ENCODE measurements at places on chromosomes 13 and 19.

- peak; percentile 88 for DNase-seq
Observed at GRCh38 chr13:89457977-89458376, 1786.8 kb downstream of the SLITRK5 start.

DNA sequence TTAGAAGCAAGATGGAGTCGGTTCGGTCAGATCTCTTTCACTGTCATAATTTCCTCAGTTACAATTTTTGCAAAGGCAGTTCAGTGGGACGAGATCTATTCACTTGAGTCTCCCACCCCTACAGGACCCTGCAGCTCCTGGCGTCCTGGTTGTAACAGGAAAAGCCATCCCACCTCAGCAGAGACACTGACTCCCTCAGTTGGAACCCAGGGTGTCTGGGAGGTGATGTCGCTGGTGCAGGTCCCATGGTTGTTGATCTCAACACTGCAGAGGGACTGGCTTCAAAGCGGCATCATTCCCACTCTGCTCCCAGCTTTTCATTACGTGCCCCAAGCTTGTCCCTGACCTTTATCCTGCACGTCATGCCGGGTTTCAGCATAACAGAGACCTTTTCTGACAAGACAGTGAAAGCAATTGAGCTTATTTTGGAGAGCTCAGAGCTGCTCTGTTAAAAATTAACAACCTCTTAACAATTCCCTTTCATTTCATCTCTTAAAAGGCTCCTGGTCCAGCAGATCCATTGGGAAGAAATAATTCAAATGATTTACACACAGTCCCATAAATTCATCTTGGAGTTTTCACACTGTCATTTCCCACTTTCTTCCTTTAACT lies 17.6 kb upstream of the COG3 start:
- DNase-seq = no peak

- DNase-seq = no peak
Observed at GRCh38 chr13:95221971-95222732, 79.1 kb downstream of the ABCC4 start.

DNA sequence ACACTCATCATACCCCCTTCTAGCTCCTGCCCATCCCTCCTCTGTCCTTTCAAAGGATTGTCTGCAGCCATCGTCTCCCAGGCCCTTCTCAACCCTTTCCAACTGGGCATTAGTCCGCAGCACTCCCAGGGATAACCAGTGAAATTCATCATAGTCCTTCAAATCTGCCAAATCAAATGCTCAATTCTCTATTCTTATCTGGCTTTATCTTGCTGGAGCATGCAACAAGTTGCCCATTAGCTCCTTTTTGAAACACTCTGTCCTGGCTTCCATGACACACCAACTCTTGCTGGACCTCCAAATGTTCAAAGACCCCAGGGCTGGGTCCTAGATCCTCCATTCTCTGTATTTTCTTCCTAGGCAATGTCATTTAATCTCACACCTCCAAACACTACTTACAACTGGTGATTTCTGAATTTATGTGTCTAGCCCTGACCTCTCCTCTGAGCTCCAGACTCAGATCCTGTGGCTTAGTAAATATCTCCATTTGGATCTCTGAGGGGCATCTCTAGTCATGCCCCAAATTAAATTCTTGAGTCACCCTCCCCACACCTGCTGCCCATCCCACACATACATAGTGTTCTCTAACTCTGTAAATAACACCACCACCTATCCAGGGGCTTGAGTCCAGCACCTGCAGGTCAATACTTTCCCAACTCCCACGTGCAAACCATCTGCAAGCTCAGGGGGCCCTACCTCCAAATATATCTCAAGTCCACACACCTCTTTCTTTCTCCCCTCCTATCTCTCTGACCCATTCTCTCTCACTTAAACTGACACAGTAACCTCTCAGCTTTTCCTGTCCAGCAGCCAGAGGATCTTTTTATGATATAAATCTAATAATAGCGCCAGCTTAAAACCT lies 9.1 kb upstream of the ANKRD10 start:
- no peak for DNase-seq

DNA sequence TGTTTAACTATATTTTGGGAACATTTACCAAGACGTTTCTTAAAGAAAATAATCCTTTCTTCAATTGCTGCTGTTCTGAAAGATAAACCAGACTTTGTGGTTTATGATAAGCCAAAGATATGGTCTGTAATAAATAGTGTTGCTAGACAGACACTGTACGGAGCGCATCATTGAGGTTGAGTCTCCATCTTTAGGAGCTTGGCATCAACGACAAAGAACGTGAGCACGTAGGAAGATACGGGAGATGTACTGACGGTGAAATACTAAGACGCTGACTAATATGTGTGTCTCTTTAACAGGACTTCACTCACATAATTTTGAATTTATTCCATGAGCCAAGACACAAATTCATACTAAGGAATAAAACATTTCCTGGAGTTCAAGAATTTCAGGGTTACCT lies 16.2 kb downstream of the TEX29 start:
- no peak for DNase-seq

DNA sequence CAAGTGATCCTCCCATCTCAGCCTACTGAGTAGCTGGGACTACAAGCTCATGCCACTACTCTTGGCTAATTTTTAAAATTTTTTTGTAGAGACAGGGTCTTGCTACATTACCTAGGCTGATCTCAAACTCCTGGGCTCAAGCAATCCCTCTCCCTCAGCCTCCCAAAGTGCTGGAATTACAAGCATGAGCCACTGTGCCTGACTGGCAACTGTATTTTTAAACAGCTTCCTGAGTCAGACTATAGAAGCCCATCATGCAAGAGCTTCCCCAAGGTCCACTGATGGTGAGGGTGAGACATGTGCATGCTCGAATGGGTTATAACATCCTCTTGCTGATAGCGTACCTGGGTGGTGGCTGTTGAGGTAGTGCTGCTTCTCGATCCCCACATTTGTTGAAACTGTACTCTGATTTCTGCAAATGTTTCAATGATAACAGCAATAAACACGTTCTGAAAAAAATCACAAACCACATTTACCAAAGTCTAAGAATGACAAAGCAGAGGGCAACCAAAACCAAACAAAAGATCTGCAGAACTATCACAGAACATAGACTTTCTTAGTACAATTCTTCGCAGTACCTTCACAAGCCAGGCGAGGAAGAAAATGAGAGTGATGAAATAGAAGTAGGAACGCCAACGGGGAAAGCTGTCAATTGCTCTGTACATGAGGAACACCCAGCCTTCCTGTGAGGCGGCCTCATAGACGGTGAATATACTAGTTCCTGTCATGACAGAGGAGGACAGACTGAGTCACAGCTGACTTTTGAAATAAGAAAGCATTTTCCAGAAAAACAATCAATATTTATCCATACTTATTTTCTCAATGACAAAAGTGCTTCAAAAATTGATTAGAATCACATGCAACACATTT lies 124.4 kb downstream of the NALCN start:
- DNase-seq = no peak

- no peak for DNase-seq
Observed at GRCh38 chr13:77918391-77919245, at the start of gene EDNRB. TSS of gene EDNRB (minus strand) at chr13:77918831. CDS start at chr13:77918573, 258 bp downstream.

- no peak for DNase-seq
Observed at GRCh38 chr19:41457241-41457640, 14.3 kb downstream of the ERICH4 start.

- no peak for DNase-seq
Observed at GRCh38 chr19:13684021-13684420, 80.3 kb upstream of the MRI1 start.

DNA sequence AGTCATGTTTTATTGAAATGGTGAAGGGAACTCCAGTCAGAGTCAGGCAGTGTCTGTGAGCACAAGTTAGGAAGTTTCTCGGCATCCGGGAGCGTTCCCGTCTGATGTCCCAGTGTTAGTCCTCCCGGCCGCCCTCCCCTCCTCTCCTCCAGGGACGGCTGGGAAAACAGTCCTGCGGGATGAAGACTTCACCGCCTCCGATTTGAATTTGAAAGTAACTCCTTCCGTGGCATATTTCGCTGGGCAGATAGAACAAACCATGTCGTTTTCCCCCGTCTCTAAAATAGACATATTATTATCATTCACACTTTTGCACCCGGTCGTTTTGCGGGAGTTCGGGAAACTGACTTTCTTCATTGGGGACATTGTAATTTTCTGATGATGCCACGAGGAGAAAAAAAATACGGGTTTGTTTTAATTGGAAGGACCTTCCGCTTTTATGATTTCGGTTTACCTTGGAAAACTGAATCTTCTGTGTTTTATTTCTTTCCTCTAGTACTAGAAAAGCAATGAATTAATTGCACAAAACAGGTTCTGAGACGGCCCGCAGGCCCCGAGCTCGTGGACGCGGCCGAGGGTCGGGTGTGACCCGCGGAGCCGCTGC lies 76.6 kb downstream of the ZIC5 start:
- DNase-seq = no peak

- no peak for DNase-seq
Observed at GRCh38 chr13:39946769-39947168, 291.3 kb downstream of the COG6 start.

- DNase-seq = no peak
Observed at GRCh38 chr13:74406420-74406819, 272.2 kb upstream of the KLF12 start.

GRCh38 chr13:113126265-113127150 lies 3.9 kb downstream of the F10 start:
- DNase-seq = no peak

- DNase-seq = no peak
Observed at GRCh38 chr13:36819739-36820090, 693 bp downstream of the RFXAP start.

DNA sequence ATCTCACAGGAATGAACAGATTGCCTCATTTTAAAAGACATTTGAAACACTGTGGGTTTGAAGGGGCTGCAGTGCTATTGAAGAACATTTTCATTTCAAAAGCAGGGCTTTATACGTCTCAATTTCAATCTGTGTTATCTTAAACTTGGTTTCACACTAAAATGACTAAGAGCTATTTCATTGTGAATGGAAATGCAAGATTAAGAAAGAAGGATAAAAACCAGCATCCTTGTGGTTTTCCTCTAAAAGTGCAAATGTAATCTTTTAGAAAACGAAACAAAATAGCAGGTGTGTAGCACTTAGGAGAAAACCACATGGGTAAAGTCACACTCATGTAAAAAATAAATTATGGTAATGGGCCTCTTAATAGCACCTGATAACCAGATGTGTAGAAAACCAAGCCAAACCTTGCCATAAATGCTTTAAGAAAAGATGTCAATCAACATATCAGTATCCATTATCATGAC lies 397.7 kb downstream of the GPC6 start:
- DNase-seq = peak; percentile 11

GRCh38 chr13:43545317-43545874 lies 241.4 kb downstream of the ENOX1 start:
- DNase-seq = no peak

- DNase-seq = no peak
Observed at GRCh38 chr13:83975655-83976165, 93.4 kb upstream of the SLITRK1 start.

DNA sequence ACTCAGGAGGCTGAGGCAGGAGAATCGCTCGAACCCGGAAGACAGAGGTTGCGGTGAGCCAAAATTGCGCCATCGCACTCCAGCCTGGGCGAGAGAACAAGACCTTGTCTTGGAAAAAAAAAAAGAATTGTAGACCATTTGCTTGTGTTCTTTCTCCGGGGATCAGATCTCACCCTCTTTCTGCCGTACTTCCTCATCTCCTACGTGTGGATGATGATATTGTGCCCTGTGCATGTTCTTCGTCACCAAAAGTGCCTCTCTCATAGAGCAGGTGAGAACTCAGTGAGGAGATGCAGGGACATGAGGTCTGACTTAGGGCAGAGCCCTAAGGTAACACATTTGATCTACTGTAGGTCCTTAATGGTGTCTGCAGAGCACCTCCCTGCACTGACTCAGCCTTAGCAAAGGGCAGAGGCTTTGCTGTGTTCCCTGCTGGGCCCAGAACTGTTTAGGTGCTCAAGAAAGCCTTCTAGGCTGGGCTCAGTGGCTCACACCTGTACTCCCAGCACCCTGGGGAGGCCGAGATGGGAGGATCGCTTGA lies 1.3 kb downstream of the APOC2 start:
- no peak for DNase-seq

DNA sequence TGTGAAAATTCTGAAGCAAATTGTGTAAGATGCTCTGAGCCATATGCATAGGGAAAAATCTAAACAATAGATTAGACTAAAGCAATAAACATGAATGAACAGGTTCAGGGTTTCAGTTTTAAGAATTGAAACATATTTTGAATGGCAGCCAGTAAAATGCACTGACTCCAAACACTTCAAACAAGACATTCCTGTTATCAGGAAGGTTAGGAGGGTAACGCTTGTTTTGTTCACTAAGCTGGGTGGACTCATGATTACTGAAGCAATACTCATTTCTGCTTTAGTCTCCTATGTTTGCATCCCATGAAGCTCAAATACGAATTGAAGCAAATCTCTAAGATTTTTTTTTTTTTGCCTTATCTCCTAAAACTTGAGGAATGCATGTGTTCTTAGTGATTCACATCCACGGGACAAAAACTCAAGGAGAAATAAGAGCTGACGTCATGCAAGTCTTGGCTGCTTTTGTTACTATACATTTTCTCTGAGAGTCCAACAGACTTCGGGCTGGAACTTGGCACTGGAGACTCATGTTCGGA lies 29.1 kb upstream of the IGFL4 start:
- peak; percentile 77 for DNase-seq

DNA sequence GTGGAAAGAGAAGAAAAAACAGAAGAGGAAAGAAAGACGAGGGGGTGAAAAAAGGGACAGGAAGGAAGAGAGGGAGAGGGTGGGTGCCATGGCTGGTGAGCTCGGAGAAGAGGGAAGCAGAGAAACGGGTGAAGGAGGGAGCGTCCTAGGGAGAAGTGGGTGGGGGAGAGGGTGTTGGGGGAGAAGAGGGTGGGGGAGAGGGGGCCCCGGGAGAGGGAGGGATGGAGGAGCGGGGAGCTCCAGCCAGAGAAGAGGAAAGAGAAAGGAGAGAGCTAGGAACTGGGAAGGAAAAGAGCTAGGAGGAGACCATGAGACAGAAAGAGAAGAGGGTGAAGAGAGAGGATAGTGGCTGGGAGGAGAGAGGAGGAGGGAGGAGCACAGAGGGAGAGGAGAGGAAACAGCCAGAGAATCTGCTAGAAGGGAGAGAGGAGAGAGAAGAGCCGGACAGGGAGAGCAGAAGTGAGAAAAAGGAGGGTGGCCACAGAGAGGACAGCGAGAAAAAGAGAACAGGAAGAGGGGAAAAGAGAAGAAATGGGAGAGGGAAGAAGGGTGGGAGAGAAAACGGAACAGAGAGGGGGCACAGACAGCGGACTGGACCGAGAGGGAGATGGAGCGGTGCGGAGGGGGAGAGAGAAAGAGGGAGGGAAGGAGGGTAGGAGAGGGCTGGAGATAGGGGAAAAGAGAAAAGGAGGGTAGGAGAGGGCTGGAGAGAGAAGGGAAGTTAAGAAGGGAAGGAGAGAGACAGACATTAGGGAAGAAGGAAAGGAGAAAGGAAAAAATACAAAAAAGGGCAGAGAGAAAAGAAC lies 11.9 kb upstream of the GARIN5A start:
- DNase-seq = no peak

- no peak for DNase-seq
Observed at GRCh38 chr19:45418802-45419201, 4.9 kb downstream of the ERCC1 start.
